B cell (primary cell): ENCODE measurements at places on chromosomes 4 and X. TPM values are rescaled to one million over a fixed set of nuclear protein-coding genes. Genes with fewer than 3 reads are reported as not detected.

The NXF3 gene
- not detected in 2 replicates for total RNA-seq

The GDPD2 gene
- total RNA-seq: not detected in 2 replicates

The LDOC1 gene
- 8.8 and 11.5 TPM in 2 replicates for total RNA-seq

The SLC34A2 gene
- total RNA-seq: not detected in 2 replicates

The TMEM156 gene
- 59.9 and 61.4 TPM in 2 replicates for total RNA-seq

The MAGEB2 gene
- not detected in 2 replicates for total RNA-seq

The ACOX3 gene
- total RNA-seq: 20.7 and 23.1 TPM in 2 replicates

The ALB gene
- not detected in 2 replicates for total RNA-seq

The NMU gene
- total RNA-seq: not detected in 2 replicates

The LRBA gene
- total RNA-seq: 86.7 and 93.4 TPM in 2 replicates

The CT45A1 gene
- total RNA-seq: not detected in 2 replicates

The PF4V1 gene
- total RNA-seq: not detected in 2 replicates

The ZFP92 gene
- total RNA-seq: 1.6 and 2.5 TPM in 2 replicates

The CXCL1 gene
- not detected in 2 replicates for total RNA-seq

The CT45A2 gene
- not detected in 2 replicates for total RNA-seq

The FRMPD4 gene
- total RNA-seq: not detected in 2 replicates

The MAOB gene
- not detected in 2 replicates for total RNA-seq

The KIT gene
- not detected in 2 replicates for total RNA-seq

The TTC29 gene
- total RNA-seq: not detected in 2 replicates

The IL13RA1 gene
- 36.1 and 36.7 TPM in 2 replicates for total RNA-seq

The PITX2 gene
- not detected in 2 replicates for total RNA-seq

The ADGRA3 gene
- total RNA-seq: 0.10 TPM in 1 of 2 replicates, not detected in the other
